ENCODE measurements at places on chromosomes 3 and 15. TPM values are rescaled to one million over a fixed set of nuclear protein-coding genes. Genes with fewer than 3 reads are reported as not detected.

DNA sequence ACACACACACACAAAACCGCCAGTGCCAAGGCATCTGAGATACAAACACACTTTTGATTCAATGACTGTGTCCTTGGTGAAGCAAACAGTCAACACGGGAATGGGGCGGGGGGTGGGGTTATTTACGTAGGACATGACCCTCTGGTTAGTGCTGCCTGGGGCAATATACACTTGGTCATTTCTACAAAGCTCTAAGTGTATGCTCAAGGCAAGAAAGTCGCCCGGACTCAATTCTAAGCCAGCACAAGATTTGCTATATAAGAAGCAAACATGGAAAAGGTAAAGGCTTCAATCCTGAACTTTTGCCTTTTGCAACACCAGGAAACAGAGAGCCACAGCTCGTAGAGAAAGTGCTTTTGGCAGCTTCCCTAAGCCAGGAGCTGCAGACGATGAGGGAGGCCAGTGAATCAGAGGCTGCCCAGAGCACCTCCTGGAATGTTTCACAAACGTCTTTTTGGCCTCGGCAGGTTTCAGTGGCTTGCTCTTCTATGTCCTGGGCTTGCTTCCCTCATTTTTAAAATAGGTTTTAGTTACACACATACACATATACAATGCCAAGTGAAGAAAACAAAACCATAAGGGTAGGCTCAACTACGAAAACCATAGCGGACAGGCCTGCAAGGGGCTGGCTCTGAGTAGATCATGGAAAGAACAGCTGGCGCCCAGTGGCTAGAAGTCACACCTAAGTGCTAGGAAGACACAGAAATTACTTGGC lies 73.6 kb downstream of the TM4SF4 start:
- DNase-seq: peak; percentile 97

- no peak for DNase-seq
Measured at GRCh38 chr3:184765047-184765729, 46.8 kb upstream of the VPS8 start.

Gene ABI3BP
- 0.58 TPM for total RNA-seq

Gene CRYBG3
- total RNA-seq: 14.2 TPM

GRCh38 chr15:40063563-40064011 lies 24.6 kb upstream of the SRP14 start:
- DNase-seq: no peak

DNA sequence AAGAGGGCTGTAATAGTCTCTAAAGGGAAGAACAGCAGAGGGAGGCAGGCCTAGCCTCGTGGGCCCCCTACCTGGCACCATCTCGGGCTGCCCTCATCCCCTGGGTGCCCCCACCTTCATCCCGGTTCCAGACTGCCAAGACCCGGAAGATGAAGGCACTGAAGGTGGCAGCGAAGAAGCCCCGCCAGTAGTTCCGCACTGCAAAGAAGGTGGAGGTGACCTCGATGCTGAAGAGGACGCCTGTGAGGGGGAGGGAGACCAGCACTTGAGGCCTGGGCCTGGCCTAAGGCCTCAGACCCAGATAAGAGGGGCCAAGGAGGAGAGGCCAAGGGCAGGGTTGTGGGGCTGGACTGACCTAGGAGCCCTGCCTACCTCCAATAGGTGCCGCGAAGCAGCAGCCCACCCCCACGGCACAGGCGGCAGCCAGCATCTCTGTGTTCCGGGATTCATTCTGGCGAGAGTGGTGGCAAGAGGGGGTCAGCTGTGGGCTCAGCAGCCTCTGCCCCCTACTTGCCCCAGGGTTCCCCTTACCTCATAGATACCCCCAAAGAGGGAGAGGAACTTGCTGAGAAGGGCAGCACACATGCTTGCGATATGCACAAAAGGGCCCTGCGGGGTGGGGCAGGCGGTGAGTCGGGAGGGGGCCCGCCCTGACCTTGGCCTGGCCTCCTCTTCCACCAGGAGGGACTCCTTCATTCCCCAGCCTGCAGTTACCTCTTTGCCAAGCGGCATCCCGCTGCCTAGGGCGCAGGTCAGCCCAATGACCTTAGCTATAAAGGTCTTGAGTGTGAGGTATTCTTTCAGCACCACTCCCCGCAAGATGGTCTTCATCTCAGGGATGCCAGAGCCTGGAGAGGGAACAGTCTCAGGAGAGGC lies 3.9 kb downstream of the CLCN2 start:
- DNase-seq: no peak

Gene IP6K2
- total RNA-seq: 55.7 TPM

- no peak for DNase-seq
Measured at GRCh38 chr3:126003447-126004190, 34.6 kb downstream of the ROPN1B start.

- no peak for DNase-seq
Measured at GRCh38 chr15:95994418-95994817, 336.1 kb upstream of the NR2F2 start.

- DNase-seq: no peak
Measured at GRCh38 chr15:55685286-55685685, 57.7 kb downstream of the PRTG start.

Gene TPRA1
- 24.8 TPM for total RNA-seq

Gene BFSP2
- 0.40 TPM for total RNA-seq

Data from SK-MEL-5 (cell line).